ENCODE measurements at places on chromosomes 13 and 19.

GRCh38 chr13:31242367-31242766, 42.6 kb downstream of the B3GLCT start:
- DNase-seq: no peak

GRCh38 chr13:104831831-104832230, 1703.6 kb downstream of the EFNB2 start:
- DNase-seq: no peak

DNA sequence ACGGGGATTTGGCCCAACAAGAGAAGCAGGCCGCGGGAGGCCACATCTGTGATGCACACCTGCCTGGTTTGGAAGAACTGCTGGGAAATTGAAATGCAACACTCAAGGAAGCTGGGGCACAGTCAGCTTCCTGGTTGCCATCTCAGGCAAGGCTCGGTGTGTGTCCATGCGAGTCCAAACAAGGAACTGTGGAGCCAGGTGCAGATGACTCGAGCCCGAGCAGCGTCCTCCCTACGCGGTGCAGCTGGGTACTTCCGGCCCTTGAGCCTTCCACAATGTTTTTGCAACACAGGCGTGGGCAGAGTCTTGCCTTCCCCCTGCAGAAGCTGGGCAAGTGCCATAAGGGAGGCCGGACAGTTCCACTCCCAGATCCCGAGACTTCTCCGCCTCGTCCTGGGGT, 94.6 kb downstream of the CRYL1 start:
- no peak for DNase-seq

DNA sequence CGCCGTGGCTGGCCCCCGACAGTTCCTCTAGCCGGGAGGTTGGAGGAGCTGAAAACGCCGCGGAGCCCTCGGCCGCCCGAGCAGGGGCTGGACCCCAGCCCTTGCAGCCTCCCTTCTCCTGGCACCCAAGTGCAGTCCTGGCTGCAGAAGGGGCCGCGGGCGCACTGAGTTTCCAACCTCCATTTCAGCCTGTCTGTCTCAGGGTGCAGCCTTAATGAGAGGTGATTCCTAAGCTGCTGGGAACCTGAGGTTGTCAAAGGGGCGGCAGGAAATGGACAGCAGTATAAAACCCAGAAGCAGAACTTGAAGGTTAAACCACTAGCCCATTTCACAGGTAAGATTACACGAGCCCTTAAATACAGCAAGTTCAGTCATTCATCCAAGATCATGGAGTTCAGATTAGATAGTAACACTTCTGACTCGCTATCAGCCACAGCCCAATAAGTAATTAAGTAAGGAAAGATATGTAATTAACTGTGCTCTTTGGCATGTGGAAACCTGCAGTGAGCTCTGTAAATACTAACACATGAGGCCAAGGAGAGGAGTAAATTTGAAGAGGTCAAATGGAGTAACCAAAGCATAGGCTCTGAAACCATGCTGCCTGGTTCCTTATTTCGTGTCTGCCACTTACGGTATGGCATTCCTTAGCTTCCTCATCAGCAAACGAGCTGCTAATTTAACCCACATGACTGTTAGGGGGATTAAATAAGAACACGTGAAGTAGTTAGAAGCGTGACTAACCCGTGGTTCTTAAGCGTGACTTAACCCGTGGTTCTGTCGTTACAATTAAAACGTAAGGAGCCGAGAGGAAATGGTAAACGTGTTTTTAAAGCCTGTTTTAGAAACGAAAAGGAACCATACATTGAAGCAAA, 686 bp downstream of the SETDB2 start:
- DNase-seq: peak; percentile 27
